SJCRH30 (cell line): ENCODE measurements at places on chromosomes 12 and 14. TPM values are rescaled to one million over a fixed set of nuclear protein-coding genes. Genes with fewer than 3 reads are reported as not detected.

The FIGNL2 gene
- total RNA-seq = 0.02 TPM in 1 of 2 replicates, not detected in the other

The C12orf50 gene
- 0.28 TPM in 1 of 2 replicates, not detected in the other for total RNA-seq

The P2RX7 gene
- 1.3 and 2.5 TPM in 2 replicates for total RNA-seq

The IL22 gene
- total RNA-seq = not detected in 2 replicates

The MYBPC1 gene
- total RNA-seq = not detected in 2 replicates

The SERPINA6 gene
- total RNA-seq = not detected in 2 replicates

- no peaks in the 10 kb centered on the region for H3K27me3 ChIP-seq
- no peaks in the 10 kb centered on the region for H3K4me1 ChIP-seq
- H3K27ac ChIP-seq = no peak overlapping the region
- H3K4me3 ChIP-seq = no peak overlapping the region
- no peak for DNase-seq
Measured at GRCh38 chr14:69754487-69754886, 12.5 kb upstream of the SRSF5 start.

GRCh38 chr12:25713264-25713663 lies 160.2 kb upstream of the LMNTD1 start:
- no peaks in the 10 kb centered on the region for H3K27me3 ChIP-seq
- no peaks in the 10 kb centered on the region for H3K36me3 ChIP-seq
- no peak overlapping the region for H3K4me3 ChIP-seq
- DNase-seq = no peak
- no peak overlapping the region for H3K27ac ChIP-seq

GRCh38 chr12:91144053-91144452 lies 32.8 kb upstream of the LUM start:
- no peaks in the 10 kb centered on the region for H3K27me3 ChIP-seq
- no peaks in the 10 kb centered on the region for H3K36me3 ChIP-seq

GRCh38 chr12:75959506-75959905 lies 72.1 kb downstream of the PHLDA1 start:
- no peak for DNase-seq
- H3K27ac ChIP-seq = no peak overlapping the region
- H3K36me3 ChIP-seq = no peaks in the 10 kb centered on the region
- H3K27me3 ChIP-seq = no peaks in the 10 kb centered on the region

DNA sequence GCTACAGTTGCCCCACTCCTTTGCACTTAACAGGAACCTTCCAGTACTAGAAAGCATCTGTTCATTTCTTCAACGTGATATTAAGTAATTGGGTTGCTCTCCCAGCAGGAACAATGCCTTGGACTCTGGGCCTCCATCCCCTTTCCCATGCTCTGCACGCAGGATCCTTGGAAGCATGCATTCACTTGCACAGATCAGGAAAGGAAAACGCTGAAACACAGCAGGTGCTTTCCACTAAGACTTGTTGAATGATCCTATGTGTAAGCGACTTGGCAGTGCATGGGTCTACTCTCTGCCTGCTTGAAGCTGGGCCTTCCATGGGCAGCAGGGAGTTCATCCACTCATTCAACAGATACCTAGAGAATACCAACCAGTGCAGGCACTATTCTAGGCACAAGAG lies 2.3 kb downstream of the LTBP2 start:
- H3K36me3 ChIP-seq = no peaks in the 10 kb centered on the region
- H3K27ac ChIP-seq = no peak overlapping the region
- no peaks in the 10 kb centered on the region for H3K27me3 ChIP-seq
- H3K4me3 ChIP-seq = no peak overlapping the region
- DNase-seq = no peak
- H3K4me1 ChIP-seq = peaks cover 27% of the 10 kb centered on the region

DNA sequence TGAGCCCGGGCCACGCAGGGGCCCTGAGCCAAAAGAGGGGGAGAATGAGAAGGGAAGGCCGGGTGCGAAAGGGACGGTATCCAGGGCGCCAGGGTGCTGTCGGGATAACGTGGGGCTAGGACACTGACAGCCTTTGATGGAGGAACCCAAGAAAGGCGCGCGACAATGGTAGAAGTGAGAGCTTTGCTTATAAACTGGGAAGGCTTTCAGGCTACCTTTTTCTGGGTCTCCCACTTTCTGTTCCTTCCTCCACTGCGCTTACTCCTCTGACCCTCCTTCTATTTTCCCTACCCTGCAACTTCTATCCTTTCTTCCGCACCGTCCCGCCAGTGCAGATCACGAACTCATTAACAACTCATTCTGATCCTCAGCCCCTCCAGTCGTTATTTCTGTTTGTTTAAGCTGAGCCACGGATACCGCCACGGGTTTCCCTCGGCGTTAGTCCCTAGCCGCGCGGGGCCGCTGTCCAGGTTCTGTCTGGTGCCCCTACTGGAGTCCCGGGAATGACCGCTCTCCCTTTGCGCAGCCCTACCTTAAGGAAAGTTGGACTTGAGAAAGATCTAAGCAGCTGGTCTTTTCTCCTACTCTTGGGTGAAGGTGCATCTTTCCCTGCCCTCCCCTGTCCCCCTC lies 3.0 kb downstream of the SSTR1 start:
- peaks cover 16% of the 10 kb centered on the region for H3K4me1 ChIP-seq
- H3K36me3 ChIP-seq = no peaks in the 10 kb centered on the region
- H3K27me3 ChIP-seq = no peaks in the 10 kb centered on the region

DNA sequence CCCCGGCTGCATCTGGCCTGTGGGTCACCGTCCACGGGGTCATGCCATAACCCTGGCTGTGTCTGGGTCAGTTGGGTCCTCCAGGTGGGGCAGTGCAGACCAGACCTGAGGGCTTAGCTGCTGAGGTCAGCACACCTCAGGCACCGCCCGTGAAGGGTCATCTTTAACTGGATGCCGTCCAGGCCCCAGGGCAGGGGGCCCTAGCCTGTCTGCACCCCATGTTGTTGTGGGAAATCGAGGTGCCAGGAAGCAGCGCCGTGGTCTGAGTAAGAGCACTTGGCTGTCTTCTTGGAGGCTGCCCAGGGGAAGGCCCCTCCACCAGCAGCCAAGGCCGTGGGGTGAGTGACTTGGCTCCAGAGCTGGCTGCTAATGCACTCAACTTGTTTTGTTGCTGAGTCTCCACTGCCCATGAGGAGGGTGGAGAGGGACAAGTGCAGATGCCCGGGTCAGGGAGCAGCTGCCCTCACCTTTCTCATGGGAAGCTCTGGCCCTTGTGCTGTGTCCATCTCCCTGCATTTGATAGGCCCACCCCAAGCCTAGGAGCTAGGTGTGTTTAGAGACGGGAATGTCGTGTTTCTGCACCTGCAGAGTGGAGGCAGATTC lies 317.2 kb downstream of the TMEM121 start:
- no peaks in the 10 kb centered on the region for H3K4me1 ChIP-seq
- H3K27me3 ChIP-seq = peaks cover 69% of the 10 kb centered on the region
- H3K27ac ChIP-seq = no peak overlapping the region
- H3K36me3 ChIP-seq = no peaks in the 10 kb centered on the region
- H3K4me3 ChIP-seq = no peak overlapping the region

GRCh38 chr12:94721173-94721572 lies 70.8 kb upstream of the TMCC3 start:
- H3K27ac ChIP-seq = no peak overlapping the region
- no peaks in the 10 kb centered on the region for H3K27me3 ChIP-seq
- peaks cover 10% of the 10 kb centered on the region for H3K4me1 ChIP-seq
- no peak overlapping the region for H3K4me3 ChIP-seq
- H3K36me3 ChIP-seq = no peaks in the 10 kb centered on the region

DNA sequence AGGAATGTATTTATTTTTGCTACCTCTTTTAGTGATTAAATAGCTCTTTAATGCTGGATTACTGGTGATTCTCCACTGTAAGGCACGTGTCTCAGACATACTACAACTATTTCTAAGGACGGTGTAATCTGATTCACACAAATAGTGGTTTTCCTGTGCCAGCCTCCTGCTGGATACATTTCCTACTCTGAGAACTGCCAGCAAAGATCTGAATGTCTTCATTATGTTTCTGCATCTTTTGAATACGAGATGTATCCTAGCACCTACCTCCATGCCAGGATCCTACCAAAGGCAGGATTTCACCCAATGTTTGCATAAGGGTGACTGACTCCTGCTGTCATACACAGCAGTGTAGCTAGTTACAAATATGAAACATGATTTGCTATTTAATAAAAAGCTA lies 120.6 kb downstream of the PRICKLE1 start:
- 0 out of 2 replicates have a peak, but pooled peaks cover 6% of the 10 kb centered on the region for H3K27me3 ChIP-seq
- no peak overlapping the region for H3K4me3 ChIP-seq
- no peak for DNase-seq
- no peaks in the 10 kb centered on the region for H3K36me3 ChIP-seq
- no peak overlapping the region for H3K27ac ChIP-seq
- no peaks in the 10 kb centered on the region for H3K4me1 ChIP-seq

- H3K27ac ChIP-seq = peak overlapping the region; percentile 42
- peak; percentile 54 for DNase-seq
- H3K27me3 ChIP-seq = no peaks in the 10 kb centered on the region
- H3K36me3 ChIP-seq = no peaks in the 10 kb centered on the region
- no peak overlapping the region for H3K4me3 ChIP-seq
- H3K4me1 ChIP-seq = peaks cover 17% of the 10 kb centered on the region
Measured at GRCh38 chr14:59377491-59377890, 87.7 kb downstream of the GPR135 start.

DNA sequence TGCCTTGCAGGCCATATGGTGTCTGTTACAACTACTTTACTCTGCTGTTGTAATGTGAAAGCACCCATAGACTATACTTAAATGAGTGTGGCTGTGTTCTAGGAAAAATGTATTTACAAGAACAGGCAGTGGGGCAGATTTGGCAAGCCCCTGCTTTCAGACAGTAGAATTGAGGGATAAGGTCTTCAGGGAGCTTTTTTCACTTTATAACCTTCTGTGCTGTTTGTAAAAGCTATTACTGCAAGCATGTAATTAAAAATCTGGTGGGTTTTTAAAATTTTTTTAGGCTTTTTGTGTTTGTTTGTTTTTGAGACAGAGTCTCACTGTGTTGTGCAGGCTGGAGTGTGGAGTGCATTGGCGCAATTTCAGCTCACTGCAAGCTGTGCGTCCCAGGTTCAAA lies 73.9 kb downstream of the VEZT start:
- no peak for DNase-seq
- peaks cover 28% of the 10 kb centered on the region for H3K36me3 ChIP-seq
- H3K27me3 ChIP-seq = no peaks in the 10 kb centered on the region
- no peak overlapping the region for H3K4me3 ChIP-seq

GRCh38 chr12:104182621-104183378 lies 32.8 kb upstream of the TXNRD1 start:
- H3K4me1 ChIP-seq = no peaks in the 10 kb centered on the region
- H3K4me3 ChIP-seq = no peak overlapping the region
- H3K36me3 ChIP-seq = no peaks in the 10 kb centered on the region
- no peak for DNase-seq
- H3K27ac ChIP-seq = no peak overlapping the region
- H3K27me3 ChIP-seq = no peaks in the 10 kb centered on the region
